ENCODE measurements at places on chromosomes 3 and 15. TPM values are rescaled to one million over a fixed set of nuclear protein-coding genes. Genes with fewer than 3 reads are reported as not detected.

Gene MESP2
- not detected for total RNA-seq

Gene FAM227B
- 7.6 TPM for total RNA-seq

Gene HERC2
- 18.6 TPM for total RNA-seq

Gene CA12
- 64.3 TPM for total RNA-seq

Measured in cardiac atrium fibroblast (primary cell).